Activated naive CD4-positive, alpha-beta T cell treated with anti-CD3 and anti-CD28 coated beads, Interleukin-2, amount 50 U/mL, for 72 hours (primary cell): ENCODE measurements at places on chromosomes 16 and 17.

DNA sequence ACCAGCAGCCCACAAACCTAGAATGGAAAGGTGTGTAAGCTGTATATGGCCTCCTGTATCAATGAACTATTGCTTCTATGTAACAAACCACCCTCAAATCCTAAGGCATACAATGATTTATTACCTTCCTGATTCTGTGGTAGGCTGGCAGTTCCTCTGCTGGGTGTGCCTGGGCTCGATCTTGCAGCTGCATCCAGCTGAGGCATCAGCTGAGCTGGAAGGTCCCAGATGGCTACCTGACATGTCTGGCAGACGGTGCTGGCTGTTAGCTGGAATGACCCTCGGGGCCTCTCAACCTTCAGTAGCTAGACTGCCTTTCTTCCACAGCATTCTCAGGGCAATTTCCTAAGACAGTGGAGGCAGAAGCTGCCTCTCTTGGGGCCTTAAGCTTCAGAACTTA lies 152.7 kb downstream of the RAB11FIP4 start:
- DNase-seq, result no peak

- DNase-seq, result peak; percentile 50
Measured at GRCh38 chr16:74601126-74601871, 5.6 kb downstream of the GLG1 start.

DNA sequence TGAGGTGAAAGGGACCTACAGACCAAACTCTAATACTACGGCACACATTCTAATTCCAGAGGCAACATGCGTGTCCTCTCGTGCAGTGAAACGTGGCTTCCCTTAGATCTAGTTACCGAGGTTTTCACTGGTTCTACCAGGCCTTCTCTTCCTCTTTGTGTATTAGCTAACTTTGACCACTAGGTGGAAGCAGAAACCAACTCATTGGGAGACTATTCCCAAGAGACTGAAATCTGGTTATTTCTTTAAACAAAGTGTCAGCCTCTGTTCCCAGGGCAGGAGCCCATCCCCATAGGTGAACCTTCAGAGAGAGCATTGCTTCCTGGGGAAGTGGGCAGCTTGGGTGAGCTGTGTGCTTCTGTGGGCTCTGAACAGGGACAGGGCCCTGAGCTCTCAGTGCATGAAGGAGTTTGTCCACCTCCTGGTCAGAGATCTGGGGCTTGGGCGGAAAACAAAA lies 19.7 kb upstream of the RCVRN start:
- no peak for DNase-seq

- DNase-seq, result no peak
Measured at GRCh38 chr17:76050538-76051467, 21.5 kb downstream of the SRP68 start.

DNA sequence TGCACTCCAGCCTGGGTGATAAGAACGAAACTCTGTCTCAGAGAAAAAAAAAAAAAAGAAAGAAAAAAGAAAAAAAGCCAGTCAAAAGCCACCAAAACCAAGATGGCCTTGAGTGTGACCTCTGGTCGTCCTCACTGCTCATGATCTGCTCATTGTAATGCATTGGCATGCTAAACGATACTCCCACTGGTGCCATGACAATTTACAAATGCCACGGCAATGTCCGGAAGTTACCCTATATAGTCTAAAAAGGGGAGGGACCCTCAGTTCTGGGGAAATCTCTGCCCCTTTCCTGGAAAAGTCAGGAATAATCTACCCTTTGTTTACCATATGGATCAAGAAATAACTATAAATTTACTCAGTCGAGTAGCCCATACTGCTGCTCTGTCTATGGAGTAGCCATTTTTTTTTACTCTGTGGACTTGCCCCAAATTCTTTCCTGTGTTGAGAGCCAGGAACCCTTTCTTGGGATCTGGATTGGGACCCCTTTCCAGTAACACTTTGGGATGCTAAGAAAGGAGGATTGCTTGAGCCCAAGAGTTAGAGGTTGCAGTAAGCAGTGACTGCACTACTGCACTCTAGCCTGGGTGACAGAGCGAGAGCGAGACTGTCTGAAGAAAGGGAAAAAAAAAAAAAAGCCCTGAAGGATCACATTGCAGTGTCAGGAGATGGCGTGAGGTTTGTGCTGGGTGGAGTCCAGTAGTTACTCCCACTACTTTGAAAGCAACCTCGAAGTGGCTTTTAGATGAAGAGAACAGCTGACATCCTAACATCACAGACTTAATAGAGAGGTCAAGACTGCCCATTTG lies 3.7 kb upstream of the TMEM231 start:
- no peak for DNase-seq
